ENCODE measurements at places on chromosomes 6 and 20.
A peak's percentile ranks its signal among the peaks of the same experiment; 100 is the strongest.

DNA sequence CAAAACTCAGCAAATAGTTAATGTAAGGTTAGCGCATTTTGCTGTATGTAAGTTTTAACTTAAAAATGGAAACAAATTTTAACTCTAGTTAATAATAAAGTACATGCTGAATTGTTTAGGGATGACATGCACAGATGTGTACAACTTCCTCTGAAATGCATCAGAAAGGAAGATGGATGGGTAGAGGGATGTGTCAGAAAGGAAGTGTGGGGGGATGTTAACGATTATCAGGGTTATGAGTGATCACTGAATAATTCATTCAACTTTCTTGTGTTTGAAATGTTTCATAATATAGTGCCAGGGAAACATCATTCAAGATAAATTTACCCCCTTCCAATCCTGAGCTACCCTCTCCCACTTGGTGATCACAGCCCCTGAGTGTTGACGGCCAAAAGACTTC lies 87.6 kb downstream of the FOXA2 start:
- DNase-seq, result no peak

DNA sequence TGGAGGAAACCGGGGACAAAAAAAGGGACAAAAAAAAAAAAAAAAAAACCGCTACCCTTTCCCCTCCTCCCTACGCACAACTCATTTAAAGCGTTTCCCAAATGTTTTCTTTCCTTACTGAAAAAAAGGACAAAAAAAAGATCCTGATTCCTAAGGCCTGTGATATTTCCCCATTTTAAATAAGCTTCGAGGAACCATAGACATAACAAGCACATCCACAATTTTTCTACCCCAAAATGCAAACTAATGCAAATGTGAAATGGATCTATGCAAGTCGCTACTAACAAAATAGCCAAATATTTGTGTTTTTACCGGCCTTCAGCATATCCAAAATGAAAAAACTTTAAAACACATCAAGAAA lies 1.4 kb upstream of the ZNF217 start:
- DNase-seq, result no peak

DNA sequence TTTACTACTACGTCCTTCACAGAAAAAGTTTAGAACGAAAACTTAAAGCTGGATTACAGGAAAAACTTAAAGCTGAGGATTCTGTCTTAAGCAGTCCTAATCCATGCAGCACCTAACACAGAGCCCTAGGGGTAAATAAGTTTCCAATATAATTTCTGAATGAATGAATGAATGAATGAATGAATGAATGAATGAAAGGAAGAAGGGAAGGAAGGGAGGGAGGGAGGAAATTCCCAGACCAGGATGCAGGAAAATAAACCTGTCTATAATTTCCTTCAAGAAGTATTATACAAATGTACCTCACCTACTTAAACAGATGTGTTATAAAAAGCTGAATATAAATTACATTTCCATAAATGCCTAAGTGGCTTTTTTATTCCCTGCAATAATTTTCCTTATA lies 83.4 kb downstream of the RNGTT start:
- no peak for DNase-seq

DNA sequence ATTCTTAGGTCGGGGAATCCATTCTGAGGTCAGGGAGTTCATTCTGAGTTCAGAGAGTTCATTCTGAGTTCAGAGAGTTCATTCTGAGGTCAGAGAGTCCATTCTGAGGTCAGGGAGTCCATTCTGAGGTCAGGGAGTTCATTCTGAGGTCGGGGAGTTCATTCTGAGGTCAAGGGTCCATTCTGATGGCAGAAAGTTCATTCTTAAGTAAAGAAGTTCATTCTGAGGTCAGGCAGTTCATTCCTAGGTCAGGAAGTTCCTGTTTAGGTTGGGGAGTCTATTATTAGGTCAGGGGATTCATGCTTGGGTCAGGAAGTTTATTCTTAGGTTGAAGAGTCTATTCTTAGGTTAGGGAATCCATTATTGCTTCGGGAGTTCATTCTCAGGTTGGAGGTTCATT lies 16.5 kb upstream of the NXT1 start:
- no peak for DNase-seq

DNA sequence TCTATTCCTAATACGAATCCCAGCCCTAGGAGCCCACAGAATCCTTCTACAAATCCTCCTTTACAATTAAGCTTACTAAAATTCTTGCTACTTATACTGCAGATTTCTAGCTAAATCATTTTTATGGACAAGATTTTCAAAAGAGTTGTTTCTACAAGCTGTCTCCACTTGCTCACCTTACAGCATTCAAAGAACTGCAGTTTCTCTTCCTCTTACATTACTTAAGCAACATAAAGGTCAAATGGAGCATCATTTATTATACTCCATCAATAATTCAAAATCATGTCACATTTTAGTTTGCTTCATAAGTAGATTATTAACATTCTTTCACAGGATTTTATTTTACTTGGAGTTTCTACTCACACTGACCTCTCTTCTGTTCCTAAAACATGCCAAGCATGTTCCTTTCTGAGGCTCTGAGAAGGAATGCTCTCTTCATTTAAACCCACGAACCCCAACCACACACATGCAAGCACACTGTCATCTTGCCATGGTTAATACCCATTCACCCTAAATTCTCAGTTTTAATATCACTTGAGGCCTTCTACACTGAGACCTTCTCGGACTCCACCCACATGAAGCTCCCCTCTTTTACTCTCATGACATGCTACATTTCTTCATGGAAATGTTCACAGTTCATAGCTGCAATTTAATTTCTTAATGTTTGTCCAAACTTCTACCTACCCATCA lies 388.2 kb downstream of the TBC1D32 start:
- no peak for DNase-seq

DNA sequence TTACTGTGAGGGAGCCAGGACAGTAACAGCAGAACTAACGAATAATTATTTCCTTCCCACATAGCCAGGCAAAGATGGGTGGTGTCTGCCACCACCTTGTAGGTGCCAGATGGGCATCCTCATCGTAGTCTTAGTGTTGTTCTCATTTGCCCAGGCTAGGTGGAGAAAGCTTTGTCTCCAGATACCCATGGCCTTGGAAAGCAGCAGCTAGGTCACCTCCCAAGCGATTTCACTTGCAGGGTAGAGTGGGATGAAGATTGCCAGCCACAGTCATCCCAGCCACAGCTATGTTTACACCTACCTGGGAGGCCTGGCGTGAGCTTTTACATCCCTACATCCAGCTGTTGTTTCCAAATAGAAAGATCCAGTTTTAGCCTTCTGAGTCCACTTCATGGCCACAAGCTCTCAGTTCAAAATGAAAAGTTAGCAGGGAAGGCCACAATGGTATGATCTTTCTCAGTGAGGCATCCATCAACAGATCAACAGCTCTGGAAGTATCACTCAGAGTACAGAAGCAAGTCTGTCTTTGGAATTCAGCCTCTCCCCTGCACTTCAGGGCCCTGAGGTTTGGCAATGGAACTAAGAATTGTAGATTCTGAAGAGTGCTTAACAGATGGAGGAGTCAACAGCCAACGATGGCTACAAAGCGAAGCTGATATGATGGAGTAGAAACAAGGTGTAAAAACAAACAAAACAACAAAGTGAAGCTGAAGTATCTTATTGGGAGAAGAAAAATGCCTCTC lies 11.0 kb upstream of the SNRPC start:
- DNase-seq, result no peak

- DNase-seq, result no peak
These were observed 157.5 kb downstream of the UNC5CL start for GRCh38 chr6:40881501-40881900.

DNA sequence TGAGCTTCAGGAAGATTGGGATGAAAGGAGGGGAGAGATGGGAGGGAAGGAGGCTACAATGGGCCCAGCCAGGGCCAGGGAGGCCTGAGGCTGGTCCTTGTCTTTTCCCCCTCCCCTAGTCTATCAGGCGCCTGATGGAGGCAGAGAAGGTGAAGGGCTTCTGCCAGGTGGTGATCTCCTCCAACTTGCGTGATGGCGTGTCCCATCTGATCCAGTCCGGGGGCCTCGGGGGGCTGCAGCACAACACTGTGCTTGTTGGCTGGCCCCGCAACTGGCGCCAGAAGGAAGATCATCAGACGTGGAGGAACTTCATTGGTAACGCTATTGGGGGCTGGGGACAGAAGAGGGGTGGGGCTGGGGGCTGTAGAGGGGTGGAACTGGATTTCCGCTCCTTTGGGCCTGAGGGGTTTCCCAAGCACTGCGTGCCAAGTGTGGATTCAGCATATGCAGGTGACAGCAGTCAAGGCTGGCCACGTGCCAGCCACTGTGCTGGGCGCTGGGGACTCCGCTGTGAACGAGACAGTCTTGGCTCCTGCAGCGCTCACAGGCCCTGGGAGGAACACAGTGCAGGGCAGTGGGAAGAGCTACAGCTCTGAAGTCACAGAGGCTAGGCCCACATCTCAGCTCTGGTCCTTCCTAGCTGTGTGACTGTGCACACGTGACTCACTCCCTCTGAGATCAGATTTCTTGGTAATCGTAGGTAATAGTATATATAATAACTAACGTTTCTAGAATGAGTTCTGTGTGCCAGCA lies 22.7 kb downstream of the SLC12A5 start:
- DNase-seq, result no peak

GRCh38 chr6:154705471-154706113 lies 27.6 kb upstream of the SCAF8 start:
- DNase-seq, result no peak

GRCh38 chr6:39901116-39901655 lies 33.1 kb downstream of the MOCS1 start:
- no peak for DNase-seq

GRCh38 chr6:17497535-17498095 lies 102.5 kb upstream of the FAM8A1 start:
- DNase-seq, result no peak

DNA sequence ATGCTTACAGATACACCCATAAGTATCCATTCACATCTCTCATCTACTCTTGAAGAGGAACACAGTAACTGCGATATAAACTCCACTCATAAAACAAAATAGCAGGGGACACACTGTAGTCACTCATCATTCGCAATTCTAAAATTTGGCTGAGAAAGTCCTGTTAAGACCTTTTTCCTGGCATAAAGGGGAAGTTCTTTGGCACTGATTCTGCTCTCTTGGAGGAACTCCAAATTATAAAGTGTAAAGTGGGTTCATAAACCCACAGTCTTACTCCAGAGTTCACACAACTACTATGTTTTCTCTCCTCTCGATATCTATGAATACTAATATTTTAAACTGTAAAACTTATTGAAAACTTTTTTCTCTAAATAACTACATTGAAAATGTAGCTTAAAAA lies 80.6 kb downstream of the ADGB start:
- DNase-seq, result no peak

GRCh38 chr20:49846206-49846807 lies 33.7 kb downstream of the SLC9A8 start:
- peak; percentile 54 for DNase-seq

DNA sequence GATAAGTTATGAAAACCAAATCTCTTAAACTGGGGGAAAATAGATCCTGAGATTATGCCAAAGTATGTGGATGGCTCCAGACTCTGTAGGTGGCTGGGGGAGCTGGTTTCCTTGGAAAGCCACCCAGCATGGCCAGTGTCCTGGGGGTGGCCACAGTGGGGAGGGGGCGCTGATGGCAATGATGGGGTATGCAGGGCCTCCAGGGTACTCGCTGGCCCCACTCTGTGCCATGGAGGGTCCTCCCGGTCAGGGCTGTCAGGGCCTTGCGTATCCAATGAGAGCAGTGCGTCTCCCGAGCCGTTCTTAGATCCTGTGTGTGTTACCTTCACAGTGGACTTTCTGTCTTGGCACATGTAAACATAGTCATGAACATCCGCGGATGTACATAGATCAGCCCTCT lies 152.8 kb downstream of the TMEM242 start:
- DNase-seq, result no peak

Data from CD4-positive, alpha-beta T cell treated with Interleukin-6 at 100 ng/mL for 8 hours (primary cell).